ENCODE measurements at places on chromosomes 3 and 15.

GRCh38 chr15:63729115-63729884 lies 104.4 kb downstream of the HERC1 start:
- peak; percentile 11 for DNase-seq

DNA sequence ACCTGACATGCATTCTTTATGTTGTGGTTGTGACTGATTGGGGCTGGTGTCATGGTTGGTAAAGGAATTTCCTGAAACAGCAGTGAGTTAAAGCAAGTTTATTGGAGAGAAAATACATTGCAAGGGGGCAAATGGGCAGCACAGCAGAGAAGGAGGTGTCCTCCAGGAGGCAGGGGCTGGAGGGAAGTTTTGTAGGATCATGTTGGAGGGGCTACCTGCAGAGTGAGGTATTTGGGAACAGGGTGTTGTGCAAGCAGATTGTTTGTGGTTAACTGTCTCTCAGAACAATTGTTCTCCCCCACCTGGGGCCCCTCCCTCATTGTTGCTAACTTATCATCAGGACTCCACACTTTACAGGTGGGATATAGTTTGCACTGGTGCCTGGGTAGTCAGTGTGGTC lies 196.0 kb downstream of the NSUN3 start:
- no peak for DNase-seq

DNA sequence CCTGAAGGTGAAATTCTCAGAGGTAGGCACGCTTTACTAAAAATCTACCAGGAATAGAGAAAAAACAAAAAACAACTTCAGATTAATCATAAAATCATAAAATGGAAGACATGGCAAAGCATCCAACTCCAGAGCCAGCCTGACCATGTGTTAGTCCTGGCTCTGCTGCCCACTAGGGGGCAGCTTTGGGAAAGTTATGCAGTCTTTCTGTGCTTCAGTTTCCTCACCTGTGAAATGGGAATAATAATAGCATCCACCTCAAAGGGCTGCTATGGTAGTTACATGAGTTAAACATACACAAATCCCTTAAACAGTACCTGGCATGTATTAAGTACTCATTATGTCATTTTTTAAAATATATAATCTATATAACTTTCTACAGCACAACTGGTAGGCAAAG lies 52.3 kb downstream of the WNT5A start:
- no peak for DNase-seq

DNA sequence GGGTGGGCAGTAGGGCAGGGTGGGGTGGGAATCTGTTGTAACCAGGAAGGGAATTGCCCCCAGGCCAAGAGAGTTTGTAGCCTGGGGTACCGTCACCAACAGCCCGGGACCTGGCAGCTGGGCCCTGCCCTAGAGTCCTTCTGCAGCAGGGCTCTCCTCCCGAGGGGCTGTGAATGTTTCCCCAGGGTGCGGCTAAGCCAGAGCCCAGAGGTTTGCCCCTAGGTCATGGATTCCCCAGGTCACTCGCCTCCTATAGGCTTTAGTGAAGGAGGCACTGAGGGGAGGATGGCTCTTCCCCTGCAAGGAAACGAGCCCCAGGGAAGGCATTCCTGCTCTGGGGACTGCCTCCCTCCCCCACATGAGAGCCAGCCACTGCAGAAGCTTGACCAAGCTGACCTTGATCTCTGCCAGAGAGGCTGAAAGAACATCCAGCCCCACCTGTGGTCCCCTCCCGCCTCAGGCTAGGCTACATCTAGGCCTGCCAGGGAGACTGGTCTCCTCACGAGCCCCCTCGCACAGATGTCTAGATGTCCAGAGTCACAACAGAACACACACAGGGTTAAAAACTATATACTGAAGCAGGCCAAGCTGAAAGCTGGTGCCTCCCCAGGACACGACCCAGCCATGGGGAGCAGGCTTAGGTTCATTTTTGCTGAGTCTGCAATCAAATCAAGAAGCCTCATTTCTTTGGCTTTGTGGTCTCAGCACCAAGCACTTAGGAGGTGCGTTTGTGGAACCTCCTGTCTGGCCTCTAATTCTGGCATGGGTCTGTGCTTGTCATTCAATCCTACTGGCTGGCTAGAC lies 69.1 kb upstream of the TAMM41 start:
- DNase-seq, result no peak

DNA sequence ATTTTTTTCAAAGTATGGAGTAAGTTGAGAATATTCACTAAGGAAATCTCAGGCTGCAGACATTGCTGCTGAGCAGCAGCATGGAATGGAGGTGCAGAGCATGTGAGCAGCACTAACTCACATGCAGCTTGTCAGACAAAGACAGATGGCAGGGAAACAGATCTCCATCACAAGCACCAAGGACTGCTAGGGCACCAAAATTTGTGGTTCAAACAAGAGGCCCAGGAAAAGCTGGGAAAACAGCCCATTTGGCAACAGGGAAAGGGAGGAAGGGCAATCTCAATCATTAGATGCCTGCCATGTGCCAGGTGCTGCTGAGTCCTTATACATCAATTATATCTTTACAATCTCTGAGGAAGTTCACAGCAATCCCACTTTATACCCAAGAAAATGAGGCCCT lies 47.2 kb upstream of the EIF1B start:
- no peak for DNase-seq

GRCh38 chr3:134813618-134814017 lies 18.6 kb downstream of the EPHB1 start:
- DNase-seq, result no peak

DNA sequence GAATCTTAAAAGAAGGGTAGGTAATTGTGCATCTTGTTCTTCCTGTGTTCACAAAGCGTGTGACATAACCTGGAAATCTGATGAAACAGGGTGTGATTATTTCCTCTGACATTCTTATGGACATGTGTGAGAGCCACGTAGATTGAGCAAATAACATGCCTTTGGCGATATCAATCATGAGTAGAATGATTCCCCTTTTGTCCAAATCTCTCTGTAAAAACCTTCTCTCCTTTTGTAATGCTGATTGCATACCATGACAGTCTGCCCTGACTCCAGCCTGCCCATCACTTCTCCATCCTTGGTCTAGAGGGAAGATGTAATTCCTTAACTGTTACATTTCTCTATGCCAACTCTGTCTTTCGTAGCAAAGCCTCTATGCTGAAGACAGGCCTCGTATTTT lies 115.0 kb downstream of the IL5RA start:
- no peak for DNase-seq

DNA sequence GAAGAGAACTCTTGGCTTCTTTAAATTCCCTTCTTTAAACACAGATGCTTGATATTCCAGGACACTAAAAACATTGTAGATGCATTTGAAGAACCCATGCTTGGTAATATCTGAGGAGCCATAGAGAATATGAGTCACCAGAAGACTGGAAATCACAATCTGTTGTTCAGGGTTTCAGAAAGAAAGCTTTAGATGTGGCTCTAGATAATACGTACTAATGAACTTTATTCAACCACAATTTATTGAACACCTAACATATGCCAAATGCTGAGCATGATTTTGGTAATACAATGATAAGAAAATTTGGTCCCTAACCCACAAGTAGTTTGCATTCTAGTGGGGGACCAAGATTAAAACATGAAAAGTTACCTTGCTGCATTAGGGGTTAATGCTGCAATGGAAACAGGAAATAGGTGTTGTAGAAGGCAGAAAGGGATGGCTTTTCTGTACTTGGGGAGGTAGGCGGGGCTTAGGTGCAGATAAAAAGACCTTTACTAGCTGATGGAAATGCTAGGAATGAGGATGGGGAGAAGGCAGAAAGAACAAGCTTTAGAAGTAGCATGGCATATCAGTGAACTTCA lies 11.6 kb upstream of the PLD1 start:
- no peak for DNase-seq

- DNase-seq, result no peak
Observed at GRCh38 chr3:52847726-52848125, 12.9 kb upstream of the MUSTN1 start.

DNA sequence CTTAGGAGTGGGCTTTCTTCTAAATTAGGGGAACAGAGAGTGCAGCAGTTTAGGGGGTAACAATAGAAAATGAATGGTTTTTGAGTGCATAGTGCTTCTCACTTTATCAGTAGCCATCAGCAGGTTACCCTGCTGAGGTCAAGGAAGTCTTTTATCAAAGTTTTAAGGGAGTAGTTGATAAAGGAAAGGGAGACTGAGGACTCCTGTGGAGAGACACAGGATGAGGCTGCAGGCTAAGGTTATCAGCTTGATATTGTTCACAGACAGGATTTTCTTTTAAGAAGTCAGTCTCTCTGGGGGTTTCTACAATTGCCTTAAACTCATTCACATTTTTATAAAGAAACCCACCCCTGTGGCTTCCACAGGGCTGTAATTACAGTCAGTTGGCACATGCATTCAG lies 205.0 kb downstream of the AGBL1 start:
- no peak for DNase-seq

DNA sequence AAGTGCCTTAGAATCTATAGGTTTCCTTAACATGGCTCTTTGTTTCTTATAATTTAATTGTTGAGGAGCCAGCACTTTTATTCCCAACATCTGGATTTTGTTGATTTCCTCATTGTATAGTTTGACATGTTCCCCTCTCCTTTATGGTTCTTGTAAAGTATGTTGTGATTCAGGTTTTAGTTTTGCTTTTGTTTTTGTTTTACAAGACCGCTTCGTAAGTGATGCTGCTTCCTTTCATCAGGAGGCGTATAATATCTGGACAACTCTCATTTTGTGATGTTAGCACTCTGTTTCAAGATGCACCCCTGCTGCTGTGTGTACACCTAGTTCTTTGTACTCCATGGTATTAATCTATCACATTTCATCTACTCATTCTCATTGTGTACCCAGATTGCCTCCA lies 48.7 kb downstream of the SLC49A4 start:
- DNase-seq, result no peak

- no peak for DNase-seq
Observed at GRCh38 chr3:151896246-151897012, 23.0 kb downstream of the SUCNR1 start.

DNA sequence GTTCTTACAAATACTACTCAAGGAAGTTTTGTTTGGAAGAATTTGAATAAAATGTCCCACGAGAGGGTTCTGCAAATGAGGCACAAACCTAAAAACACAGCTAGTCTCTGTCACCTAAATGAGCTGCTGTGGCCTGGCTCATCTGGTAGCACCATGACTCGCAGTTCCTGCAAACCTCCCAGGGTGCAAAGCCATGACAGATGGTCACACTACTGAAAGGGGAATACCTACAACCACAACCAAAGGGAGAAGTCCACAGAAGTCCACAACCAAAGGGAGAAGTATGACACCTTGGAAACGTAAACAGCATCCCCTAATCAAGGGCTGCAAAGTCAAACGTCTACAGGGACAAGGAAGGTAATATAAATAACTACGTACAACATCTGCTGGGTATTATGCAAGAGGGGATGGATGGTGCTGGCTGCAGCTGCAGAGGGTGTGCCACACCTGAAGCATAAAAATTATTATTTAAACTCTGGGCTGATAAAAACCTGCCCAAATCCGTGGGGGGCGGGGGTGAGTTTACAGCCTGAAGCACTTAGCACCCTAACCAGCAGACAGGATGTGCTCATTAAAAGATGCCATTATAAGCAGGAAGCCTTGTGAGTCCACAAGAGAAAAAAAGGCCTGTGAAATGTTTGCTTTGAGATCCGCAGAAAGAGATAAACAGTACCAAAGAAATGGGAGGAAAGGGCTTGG lies 184.0 kb downstream of the MAGI1 start:
- no peak for DNase-seq

GRCh38 chr3:114508976-114509375 lies 215.1 kb downstream of the TIGIT start:
- no peak for DNase-seq

DNA sequence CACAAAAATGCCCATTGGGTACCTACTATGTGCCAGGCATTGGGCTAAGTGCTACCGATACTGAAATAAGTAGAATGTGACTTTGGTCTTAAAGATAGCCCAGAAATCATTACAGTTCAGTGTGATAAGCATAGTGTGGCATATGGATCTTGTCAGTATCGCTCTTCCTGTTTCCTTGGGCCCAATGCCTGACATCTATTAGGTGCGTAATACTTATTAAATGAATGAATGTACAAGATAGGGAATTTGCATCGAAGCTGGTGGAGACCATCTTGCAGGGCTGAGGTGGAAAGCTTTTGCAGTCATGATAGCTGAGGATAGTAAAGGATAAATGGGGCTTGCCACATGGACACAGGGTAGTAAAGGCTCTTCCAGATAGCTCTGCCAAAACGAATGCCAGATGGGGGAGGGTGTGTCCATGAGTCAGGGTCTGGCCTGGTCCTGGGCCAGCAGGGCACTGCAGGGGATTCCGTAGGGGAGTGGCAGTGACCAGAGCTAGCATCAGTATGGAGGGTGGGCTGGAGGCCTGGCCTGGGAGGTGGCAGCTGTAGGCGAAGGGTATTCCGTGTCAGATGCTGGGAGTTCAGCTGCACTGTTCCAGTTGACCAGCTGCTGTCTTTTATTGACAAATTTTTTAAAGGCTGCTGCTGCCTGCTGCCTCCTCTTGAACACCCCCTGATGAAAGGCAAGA lies 23.5 kb downstream of the TSEN2 start:
- no peak for DNase-seq

DNA sequence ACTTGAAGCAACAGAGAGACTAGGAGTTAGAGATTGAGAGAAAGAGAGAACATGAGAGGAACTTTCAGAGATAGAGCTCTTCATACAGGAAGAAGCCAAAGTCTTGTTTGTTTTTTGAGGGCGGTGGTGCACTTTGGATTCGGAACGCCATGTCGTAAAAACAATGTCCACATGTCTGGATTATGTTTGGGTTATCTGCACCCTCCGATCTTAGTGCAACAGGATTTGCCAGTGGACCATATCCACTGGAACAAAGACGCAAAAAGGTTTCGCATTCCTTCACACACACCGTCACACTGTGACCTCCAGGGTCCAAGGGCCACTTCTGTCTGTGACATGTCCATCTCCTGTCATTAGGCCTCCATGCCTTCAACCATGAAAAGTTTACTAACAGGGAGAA lies 141.8 kb upstream of the ATP11B start:
- DNase-seq, result no peak

DNA sequence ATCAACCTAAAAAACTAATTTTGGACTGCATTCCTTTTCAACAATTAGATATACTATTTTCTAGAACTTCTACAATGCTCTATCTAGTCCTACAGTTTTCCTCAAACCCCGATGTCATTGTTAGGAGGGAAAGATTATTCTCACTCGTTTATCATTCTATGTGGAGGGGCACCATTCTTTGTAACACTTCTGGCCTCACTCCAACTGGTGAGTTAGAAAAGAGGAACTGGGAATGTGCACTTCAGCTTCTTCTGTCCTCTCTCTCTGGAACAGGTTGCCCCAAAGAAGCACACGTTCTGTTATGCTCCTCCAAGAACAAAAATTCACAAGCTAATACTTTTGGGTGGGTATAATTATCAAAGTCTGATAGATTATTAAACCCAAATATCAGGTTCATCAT lies 137.9 kb downstream of the UACA start:
- DNase-seq, result no peak

- DNase-seq, result no peak
Observed at GRCh38 chr15:33344111-33344510, 33.3 kb downstream of the RYR3 start.

DNA sequence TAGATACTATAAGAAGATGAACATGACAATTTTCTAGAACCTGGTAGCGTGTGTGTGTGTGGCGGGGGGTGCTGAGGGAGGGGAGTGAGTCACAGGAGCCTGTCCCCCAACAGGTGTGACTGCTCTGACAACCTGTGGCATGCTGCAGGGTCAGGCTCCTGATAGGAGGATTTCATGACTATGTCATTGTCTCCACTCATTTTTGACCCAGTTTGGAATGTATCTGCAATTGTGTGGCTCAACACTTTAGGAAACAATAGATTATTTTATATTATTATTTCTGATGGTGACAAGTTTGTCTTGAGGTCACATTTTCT lies 9.3 kb upstream of the VILL start:
- no peak for DNase-seq

- DNase-seq, result no peak
Observed at GRCh38 chr15:71530116-71530515, 280.2 kb upstream of the NR2E3 start.

- DNase-seq, result no peak
Observed at GRCh38 chr3:99537416-99537815, 101.0 kb upstream of the COL8A1 start.

Measured in activated CD4-positive, alpha-beta T cell treated with anti-CD3 and anti-CD28 coated beads, Interleukin-2, amount 50 U/mL, for 4 hours (primary cell).